ENCODE measurements at places on chromosomes 12 and 14.

DNA sequence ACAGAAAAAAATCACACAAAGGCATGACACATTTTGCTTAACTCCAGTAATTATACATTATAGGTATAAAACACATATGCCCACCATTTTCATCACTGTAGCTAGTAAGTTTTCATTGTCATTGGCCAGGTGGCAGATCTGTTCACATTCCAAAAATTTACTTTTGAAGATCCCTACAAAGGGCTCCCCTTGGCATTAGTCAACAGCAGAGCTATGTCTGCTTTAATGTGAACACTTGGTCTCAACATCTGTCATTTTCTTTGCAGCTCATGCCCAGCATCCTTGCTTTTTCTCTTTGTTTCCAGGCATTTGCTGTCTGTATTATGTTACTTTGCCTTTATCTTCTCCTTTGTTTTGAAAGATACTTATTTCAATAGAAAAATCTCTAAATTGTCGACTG is 519.1 kb upstream of the FOXG1 start:
- DNase-seq: no peak

DNA sequence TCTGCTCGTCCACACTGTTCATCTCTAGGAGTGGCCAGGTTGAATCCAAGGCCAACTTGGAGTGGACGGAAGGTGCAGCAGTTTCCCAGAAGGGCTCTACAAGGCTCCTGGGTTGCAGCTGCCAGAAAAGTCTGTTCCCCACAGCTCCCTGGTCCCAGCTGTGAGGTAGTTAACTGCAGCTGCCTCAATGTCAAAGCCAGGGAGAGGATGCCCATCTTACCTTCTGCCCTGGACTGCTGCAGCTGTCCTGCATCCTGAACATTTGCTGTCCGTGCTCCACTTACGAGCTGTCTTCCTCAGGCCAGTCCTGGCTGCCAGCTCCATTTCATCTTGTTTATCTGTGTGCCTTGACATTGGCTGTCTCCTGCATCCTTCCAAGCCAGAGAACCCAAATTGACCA is 227.3 kb downstream of the SLC41A2 start:
- DNase-seq: no peak

DNA sequence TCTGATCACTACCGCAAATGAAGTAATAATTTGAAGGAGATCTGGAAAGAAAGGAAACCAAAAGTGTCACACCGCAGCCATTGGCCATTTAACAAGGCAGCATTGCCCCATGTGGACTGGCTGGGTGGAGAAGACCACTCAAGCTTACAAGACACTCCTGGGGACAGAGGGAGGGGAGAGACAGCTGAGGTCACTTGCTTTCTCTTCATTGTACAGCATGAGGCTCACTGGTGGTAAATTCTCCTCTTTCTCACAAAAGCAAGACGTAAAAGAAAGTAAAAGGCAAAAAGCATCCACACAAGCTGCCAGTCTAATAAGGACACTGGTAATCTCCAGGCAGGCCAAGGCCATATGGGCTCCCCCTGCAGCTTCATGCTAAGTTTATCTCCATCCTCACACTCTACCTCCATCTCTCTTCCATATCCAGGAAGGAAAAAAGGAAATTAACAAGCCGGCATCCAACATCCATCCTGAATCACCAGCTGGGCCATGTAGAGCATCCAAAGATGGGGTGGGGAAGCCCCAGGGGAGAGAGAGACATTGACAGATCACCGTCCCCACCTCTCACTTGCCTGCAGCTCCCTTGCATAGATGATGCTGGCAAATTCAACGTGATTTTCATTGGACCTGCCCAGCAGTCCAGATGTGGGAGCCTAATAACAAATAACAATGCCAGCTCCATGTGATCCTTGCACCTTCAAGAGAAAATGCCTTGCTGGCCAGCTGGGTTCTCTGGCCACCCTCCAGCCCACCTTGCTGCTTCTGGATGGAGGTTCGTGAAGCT is 100.6 kb downstream of the DPF3 start:
- no peak for DNase-seq

DNA sequence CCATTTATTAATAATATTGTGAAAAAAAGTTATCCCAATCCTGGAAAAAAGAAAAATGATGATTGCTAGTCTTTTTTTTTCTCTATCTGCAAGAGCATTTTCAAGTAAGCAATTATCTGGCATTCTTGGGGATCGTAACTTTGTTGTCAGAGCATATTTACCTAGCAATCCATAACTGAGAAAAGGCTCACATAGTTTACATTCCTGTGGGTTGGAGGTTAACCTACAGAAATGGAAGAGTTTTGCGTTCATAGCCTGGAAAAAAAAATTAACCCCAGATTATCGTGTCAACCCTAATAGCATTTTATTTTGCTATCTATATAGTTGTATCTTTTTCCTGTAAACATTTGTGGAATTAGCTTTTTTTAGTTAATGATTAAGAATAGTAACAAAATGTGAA is 292.3 kb downstream of the DAD1 start:
- DNase-seq: no peak

DNA sequence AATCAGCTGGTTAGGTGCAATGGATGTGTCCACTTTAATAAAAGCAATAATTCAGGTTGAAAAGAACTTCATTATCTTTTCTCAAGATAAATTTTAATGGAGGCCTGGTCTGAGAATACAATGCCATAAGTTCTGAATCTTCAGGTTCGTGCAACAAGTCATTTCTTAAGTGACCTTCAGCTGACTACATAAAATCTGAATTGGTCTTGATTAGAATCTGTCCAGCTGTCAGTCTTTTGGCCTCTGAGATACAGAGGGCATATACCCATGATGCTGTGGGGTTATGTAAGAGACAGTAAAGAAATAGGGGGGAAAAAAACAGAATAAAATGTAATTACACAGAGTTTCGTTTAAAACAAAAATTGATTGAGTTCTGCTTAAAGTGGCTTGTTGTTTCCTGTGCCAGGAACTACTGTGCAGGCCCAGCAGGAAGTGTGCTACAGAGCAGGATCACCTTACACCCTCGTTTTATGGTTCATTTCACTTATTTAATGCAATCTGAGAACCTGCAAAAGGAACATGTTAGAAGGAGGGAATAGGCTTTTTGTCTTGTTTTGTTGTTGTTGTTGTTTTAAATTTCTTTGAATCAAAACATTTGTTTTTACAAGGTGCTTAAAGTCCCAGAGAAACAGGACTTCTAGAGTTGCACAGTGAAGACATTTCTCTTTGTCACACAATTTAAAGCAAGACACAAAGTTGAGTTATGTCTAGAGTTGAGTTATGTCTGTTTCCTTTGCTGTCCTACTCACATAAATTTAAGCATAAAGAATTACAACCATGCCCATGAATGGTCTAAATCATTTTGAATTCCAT is 64.2 kb downstream of the LGR5 start:
- peak; percentile 23 for DNase-seq

GRCh38 chr12:44159216-44159615 is 323.3 kb downstream of the TMEM117 start:
- DNase-seq: no peak

DNA sequence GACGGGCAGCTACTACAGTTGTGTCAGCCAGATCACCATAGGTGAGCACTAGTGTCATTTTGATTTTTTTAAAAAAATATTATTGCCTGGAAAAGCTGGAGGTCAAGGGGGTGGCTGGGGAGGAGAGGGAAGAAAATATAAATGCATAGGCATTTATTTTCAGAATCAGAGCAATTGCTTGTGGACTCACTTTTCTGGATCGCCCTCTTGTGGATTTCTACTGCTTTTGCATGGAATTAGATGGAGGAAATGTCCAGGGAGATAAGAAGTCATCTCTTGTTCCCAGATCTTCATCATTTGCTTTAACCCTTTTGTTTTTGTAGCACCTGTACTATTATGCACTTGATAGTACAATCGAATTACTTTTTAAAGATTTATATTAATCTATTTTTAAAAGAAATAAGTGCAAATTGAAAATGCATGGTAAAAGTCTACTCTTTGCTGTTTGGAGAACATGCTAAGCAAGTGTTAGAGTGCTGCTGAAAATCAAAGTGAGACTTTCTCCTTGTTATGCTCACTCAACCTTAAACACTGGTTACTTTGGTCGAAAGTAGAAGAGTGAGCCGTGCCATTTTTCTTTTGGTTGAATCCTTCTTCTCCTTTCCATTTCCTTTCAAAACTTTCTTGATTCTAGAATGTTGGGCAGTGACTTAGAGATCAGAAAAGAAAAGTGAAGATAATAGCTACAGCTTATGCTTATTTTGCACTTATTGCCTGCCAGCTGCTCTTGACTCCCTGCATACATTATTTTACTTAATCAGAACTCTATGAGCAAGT is 60.6 kb upstream of the ANO4 start:
- peak; percentile 70 for DNase-seq

- DNase-seq: peak; percentile 25
Measured at GRCh38 chr12:52691841-52692150, 11.5 kb downstream of the KRT77 start.

DNA sequence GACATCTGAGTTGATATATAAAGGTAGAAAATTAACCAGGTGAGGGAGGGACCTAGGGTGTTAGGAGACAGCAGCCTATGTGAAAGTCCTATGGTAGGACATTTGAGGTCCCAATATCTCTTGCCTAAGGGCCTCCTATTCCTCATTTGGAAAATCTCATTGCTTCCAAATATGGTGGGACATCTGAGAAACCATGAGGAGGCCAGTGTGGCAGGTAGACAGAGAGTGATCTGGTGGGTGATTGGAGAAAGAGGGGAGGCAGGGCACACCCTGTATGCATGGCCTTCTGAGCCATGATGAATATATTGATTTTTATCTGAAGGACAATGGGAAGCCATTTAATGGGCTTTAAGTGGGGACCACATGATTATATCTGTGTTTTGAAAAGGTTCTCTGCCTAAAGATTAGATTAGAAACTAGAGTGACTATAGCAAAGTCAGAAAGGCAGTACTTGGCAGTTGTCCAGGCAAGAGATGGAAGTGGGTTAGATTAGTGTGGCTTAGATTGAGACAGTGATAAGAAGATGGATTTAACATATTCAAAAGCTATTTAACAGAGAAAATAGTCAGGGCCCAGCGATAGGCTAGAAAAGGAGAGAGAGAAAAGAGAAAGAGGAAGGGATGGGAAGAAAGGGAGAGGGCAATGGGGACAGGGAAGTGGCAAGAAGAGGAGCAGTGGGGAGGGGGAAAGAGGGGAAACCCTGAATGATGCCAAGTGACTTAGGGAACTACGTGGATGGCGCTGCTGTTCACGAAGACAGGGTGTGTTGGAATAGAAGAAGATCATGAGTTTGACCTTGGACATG is 237.2 kb upstream of the SRRM4 start:
- no peak for DNase-seq

DNA sequence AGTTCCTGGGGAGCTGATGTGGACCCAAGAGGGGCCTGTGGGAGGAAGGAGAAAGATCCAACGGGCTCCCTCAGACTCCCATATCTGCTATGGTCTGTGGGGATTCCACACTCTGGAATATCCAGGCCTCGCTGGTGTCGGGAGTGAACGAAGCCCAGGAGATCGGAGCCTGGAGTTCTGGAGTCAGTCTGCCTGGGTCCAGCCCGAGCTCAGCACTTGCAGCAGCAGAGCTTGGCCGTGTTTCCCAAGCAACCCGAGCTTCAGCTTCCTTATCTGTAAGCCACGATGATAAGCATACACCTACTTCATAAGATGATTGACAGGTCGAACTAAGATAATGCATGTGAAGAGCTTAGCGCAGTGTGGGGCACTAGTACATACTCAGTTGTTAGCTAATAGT is 10.1 kb downstream of the LTBP2 start:
- DNase-seq: no peak

GRCh38 chr14:53711205-53711604 is 245.4 kb downstream of the BMP4 start:
- DNase-seq: no peak

GRCh38 chr14:69316449-69317101 is 56.6 kb downstream of the GALNT16 start:
- DNase-seq: no peak

GRCh38 chr14:103558071-103558882 is 4.2 kb downstream of the BAG5 start:
- peak; percentile 75 for DNase-seq

GRCh38 chr12:94879542-94879941 is 124.0 kb downstream of the NDUFA12 start:
- no peak for DNase-seq

GRCh38 chr14:74569387-74569786 is 42.6 kb downstream of the LTBP2 start:
- no peak for DNase-seq

- no peak for DNase-seq
Measured at GRCh38 chr12:95538656-95539055, 12.6 kb downstream of the USP44 start.

DNA sequence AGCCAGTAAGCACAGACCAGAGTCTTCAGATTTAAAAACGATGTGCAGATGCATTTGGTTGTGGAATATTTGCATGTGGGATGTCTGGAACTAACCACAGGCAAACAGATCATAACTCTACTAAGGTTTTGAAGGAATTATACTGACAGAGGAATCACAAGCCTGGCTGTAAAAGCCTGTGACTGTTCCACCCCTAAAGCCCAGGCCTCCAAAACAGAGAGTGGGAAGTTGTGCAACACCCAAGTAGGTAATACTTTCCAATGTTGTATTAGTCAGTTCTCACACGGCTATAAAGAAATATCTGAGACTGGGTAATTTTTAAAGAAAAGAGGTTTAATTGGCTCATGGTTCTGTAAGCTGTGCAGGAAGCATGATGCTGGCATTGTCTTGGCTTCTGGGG is 68.1 kb upstream of the DCD start:
- peak; percentile 32 for DNase-seq

GRCh38 chr12:65463082-65463481 is 184.6 kb downstream of the MSRB3 start:
- no peak for DNase-seq

GRCh38 chr14:99479906-99480869 is at the start of gene SETD3:
Gene SETD3, minus strand, starts transcription at chr14:99480859. Its CDS starts 15,054 bp downstream, at chr14:99465805.
- DNase-seq: peak; percentile 54

- no peak for DNase-seq
Measured at GRCh38 chr14:68730348-68730747, 62.5 kb downstream of the ZFP36L1 start.

- DNase-seq: no peak
Measured at GRCh38 chr12:71857657-71858056, 18.1 kb downstream of the TBC1D15 start.

GRCh38 chr14:90263748-90264449 is 7.5 kb downstream of the PSMC1 start:
- DNase-seq: no peak

- no peak for DNase-seq
Measured at GRCh38 chr12:116216022-116216756, 61.3 kb downstream of the MED13L start.

- DNase-seq: no peak
Measured at GRCh38 chr12:5227708-5228373, 184.2 kb downstream of the KCNA5 start.

DNA sequence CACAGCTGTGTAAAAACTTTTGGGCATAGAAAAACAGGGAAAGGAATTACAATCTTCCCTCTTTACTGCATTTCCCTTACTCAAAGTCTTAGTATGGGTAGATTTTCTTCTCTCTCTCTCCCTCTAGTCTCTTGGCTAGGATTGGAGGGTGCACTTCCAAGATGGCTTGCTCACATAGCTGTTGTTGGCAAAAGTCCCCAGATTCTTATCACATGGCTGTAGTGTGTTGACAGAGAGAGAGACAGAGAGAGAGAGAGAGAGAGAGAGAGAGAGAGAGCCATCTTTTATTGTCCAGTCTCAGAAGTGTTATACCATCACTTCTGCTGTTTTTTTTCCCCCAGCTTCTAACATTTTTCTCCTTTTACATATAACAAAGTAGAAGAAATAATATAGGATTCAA is 6.3 kb upstream of the OR4E2 start:
- DNase-seq: no peak

GRCh38 chr12:6612247-6612646 is 5.1 kb upstream of the CHD4 start:
- DNase-seq: peak; percentile 34
